ENCODE measurements at places on chromosomes 2 and 18. TPM values are rescaled to one million over a fixed set of nuclear protein-coding genes. Genes with fewer than 3 reads are reported as not detected.

DNA sequence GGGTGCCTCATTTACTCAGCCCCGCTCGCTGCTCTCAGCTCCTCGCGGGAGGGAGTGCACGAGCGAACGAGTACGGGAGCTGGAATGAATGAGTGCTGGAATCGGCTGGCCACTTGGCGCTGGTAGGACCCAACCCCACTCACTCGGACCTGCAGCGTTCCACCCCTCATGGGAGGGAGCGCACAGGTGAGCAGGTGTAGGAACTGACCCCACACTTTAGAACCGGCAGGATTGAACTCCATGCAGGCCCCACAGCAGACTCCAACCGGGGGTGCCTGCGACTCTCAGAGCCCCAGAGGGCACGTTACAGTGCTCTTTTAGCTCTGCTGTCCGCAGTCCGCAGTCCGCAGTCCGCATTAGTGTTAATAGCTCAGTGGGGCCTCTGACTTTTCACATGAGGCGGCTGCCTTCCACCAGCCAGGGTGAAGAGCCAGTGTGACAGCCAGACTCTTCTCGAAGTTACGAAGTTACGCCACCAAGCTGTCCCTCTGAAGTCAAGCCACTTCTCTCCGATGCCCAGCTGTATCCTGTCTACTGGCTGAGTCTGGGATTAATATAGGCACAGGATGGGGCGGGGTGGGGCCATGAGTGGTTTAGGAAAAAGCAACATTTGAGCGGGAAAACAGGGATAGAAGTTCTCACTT, 102.7 kb upstream of the ARHGAP15 start:
- H3K27ac ChIP-seq: no peak overlapping the region
- H3K4me1 ChIP-seq: no peaks in the 10 kb centered on the region
- no peak overlapping the region for H3K4me3 ChIP-seq

GRCh38 chr2:130987519-130988425, 105.5 kb downstream of the FAM168B start:
- no peaks in the 10 kb centered on the region for H3K4me1 ChIP-seq
- H3K27ac ChIP-seq: no peak overlapping the region
- H3K36me3 ChIP-seq: no peaks in the 10 kb centered on the region
- no peaks in the 10 kb centered on the region for H3K27me3 ChIP-seq

GRCh38 chr2:66915237-66915636, 480.3 kb downstream of the MEIS1 start:
- no peaks in the 10 kb centered on the region for H3K27me3 ChIP-seq
- H3K4me3 ChIP-seq: no peak overlapping the region
- no peak overlapping the region for H3K27ac ChIP-seq
- H3K36me3 ChIP-seq: no peaks in the 10 kb centered on the region

- H3K27me3 ChIP-seq: no peaks in the 10 kb centered on the region
- no peak for DNase-seq
- no peaks in the 10 kb centered on the region for H3K36me3 ChIP-seq
- H3K4me3 ChIP-seq: no peak overlapping the region
- no peak overlapping the region for H3K27ac ChIP-seq
- H3K4me1 ChIP-seq: no peaks in the 10 kb centered on the region
These were observed 747.0 kb downstream of the BCL11A start for GRCh38 chr2:59806486-59806885.

DNA sequence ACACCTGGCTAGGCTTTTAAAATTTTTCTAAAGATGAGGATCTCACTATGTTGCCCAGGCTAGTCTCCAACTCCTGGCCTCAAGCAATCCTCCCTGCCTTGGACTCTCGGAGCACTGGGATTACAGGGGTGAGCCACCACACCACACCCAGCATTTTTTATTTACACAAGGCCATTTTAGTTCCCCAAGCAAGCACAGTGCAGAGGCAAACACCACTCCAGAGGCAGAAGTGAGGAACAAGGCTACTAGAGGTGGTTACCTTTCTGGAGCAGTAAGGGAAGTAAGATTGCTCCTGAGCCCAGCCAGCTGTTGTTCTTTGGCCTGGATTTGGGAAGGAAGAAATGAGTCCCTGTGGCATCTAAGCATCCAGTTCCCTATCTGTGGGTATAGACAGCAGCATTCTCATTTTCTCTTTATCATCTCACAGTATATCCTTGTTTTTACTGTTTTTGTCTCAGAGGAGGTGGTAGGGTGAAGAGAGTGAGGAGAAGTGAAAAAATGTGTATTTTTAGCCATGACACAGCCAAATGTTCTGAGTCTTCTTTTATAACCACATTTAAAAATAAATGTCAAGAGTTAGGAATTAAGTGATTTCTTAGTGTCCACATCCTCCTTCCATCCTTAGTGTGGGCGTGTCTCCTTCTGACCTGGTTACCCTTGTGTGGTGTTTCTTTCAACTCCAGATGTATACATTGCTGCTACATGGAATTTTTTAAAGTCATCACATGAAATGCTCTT, 10.5 kb upstream of the TTC39C start:
- H3K27ac ChIP-seq: no peak overlapping the region
- no peaks in the 10 kb centered on the region for H3K4me1 ChIP-seq
- H3K36me3 ChIP-seq: no peaks in the 10 kb centered on the region
- no peaks in the 10 kb centered on the region for H3K27me3 ChIP-seq

DNA sequence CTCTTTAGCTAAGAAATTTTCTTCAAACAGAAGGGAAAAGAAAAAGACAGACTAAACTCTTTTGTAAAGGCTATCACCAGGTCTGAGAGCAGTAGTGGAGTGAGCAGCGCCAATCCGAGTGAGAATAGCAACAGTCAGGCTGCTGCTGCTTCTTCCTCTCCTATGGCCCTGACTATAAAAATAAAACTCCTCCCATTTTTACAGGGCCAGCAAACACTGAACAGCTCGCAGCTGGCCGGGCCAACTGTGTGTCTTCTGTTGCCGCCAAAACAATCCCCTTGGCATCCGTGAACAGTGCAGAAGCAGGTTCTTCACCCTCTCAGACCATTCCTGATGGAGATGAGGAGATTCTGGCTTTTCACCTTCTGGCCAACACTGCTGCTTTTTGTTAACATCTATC, 124.5 kb downstream of the CNTNAP5 start:
- no peak overlapping the region for H3K27ac ChIP-seq
- DNase-seq: no peak
- no peaks in the 10 kb centered on the region for H3K4me1 ChIP-seq
- no peak overlapping the region for H3K4me3 ChIP-seq
- H3K27me3 ChIP-seq: no peaks in the 10 kb centered on the region

Gene NPHP1
- total RNA-seq: 0.42 TPM

Gene DYSF
- total RNA-seq: 7.5 TPM

Gene TYMS
- 32.8 TPM for total RNA-seq

Gene TXNDC2
- not detected for total RNA-seq

Data from colonic mucosa (tissue), 4 donors.